T-helper 22 cell (primary cell): ENCODE measurements at places on chromosomes 5 and 9.

DNA sequence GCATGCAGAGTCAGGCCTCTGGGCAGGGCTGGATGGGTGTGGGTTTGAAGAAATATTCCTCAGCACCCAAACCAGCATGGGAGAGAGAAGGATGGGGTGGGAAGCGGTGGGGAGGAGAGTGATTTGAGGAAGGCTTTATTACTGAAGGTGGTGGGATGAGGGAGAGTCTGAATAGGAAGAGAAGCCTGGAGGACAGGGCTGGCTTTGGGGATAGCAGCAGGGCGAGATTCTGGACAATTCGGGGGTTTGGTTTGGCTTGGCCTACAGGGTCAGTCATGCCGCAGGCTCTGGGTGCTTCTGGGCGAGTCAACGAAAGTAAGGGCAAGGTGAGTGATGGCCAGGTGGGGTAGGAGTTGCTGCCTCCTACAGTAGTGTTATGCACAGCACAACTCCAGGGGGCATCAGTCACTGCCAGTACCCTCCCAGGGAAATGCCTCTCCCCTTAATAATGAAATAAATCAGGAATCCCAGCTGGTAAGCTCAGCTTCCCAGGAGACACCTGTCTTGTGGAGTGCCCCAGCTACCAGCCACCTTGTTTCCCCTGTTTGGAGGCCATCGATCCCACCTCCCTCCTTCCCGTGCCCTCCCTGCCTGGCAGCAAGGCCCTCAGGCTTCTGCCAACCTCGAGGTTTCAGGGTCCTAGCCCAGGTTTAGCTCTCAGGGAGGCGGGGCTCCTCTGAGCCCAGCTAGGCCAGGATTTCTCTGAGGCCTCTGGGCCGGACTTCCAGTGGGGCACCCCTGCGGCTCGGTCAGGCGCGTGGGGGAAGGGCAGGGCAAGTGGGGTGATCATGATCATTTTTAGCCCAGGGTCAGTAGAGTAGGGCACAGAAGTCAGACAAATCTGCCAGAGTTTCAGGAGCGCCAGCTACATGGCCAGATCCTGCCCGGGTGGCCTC is 741 bp upstream of the NKX2-5 start:
- no peak for DNase-seq

GRCh38 chr9:5393497-5393896 is 44.2 kb downstream of the PLGRKT start:
- DNase-seq, result no peak

DNA sequence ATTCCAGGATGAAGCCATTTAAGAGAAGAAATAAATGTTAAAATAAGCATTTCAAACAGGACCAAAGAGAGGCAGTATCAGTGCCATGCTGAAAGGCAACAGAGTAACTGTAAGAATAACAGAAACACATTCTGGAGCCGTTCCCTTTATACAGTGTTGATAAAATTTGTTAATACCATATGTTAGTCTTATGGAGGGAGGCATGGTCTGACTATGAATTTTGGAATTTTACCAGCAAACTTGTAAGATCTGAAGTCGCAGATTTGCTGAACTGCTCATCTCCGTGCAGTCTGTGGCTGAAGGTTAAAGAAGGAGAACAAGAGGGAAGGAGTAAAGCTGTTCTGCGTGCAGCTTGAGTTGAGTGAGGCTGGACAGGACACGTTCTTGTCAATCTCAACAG is 508.4 kb downstream of the NFIB start:
- no peak for DNase-seq

DNA sequence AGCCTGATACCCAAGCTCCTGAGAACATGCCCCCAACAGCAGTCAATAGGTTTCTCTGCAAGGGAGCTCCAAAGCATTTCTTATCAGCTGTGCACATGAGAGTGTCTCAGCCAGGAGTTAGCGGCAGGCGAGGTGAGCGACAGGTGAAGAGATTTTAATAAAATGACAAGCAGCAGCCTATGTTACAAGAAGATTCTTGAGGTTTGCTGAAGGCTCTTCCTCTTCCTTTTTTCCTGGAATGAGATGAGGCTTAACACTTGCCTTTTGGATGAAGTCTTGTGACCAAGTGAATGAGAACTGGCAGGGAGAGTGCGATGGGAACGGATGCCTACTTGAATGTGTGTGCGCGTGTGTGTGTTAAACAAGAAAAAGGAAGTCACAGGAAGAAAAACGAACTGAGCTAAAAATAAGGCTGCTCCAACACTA is 76.1 kb downstream of the SHB start:
- no peak for DNase-seq

DNA sequence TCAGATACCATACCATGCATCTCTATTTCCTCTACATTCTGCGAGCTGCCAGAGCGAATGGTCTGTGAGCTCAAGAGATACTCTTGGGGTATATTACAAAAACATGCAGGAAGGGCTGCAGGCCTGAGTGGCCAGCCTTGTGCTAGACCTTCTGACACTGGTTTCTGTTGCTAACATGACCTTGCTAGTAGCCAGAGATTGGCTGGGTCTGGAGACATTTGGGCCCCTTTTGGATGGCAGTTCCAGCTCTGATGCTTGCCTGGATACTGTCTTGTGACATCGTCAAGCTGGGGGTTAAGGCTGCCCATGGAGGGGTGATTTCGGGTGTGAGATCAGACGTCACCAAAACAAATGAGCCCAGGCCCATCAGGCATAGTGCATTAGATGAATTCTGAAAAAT is 56.1 kb upstream of the FSTL4 start:
- no peak for DNase-seq

DNA sequence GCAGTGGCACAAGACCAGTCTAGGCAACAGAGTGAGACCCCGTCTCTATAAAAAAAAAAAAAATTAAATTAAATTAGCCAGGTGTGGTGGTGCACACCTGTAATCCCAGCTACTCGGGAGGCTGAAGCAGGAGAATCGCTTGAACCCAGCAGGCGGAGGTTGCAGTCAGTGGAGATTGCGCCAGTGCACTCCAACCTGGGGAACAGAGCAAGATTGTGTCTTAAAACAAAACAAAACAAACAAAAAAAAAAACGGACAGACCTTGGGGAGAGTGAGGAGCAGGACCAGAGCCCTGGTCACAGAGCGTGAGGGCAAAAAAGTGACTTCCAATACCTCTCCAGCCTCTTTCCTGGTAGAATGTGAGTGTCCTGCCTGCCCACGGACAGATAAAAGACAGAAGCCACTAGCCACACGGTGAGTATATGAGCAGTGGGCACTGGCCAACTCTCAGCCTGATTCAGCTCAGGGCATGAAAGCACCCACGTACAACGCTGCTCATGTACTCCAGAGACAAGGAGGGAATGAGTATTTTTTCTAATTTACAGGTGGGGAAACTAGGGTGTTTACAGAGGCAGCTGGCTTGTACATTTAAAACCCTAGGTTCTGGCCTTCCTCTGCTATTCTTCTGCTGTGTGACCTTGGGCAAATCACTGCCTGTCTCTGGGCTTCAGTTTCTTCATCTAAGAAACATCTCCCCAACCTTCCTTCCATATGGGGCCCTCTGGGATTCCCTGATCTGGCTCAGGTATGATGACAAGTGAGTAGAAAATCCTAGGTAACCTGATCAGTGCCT is 1.8 kb downstream of the OLFML2A start:
- no peak for DNase-seq

GRCh38 chr5:152584103-152584502 is 179.0 kb upstream of the NMUR2 start:
- no peak for DNase-seq

GRCh38 chr5:143509758-143510221 is 106.3 kb upstream of the NR3C1 start:
- no peak for DNase-seq

DNA sequence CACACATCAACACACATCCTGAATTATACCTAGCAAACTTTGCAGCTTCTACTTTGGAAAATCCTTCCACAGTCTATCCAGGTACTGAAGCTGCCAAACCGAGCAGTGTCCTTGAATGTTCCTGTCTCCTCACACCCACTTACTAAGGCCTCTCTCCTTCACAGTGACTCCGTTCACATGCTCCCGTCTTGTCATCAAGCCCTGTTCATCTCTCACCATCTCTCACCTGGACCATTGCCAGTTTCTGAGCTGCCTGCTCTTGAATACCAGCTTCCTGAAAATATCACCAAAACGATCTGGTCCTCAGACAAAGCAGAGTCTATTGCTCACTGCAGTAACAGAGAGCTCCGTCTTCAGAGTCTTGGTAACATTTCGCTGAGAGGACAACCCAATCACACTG is 57.4 kb downstream of the GCNT1 start:
- no peak for DNase-seq

GRCh38 chr5:27158775-27159174 is 120.4 kb upstream of the CDH9 start:
- DNase-seq, result no peak

- DNase-seq, result no peak
Observed at GRCh38 chr9:96015876-96016686, 140.6 kb downstream of the ERCC6L2 start.

DNA sequence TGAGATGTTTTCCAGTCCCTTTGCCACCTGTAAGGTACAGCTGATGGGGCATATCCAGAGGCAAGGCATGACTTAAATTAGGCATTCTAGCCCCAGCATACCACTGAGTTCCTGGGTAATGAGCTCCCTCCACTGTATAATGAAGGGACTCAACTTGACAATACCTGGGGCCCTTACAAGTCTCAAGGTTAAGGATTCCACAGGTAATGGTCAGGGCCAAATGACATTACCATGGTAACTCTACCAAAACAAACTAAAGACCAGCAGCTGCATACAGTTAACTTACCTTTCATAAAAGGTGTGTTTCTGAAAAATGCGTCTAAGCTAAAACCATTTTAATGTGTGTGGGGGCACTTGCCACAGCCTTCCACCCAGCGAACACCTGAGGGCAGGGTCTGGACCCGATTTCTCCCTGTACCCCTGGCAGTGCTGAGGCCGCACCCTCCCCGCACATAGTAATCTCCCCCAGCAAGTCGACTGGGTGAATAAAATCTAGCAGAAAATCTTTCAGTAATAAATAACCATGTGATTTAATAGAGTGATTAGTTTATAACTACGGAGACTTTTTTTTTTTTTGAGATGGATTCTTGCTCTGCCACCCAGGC is 24.2 kb downstream of the CCDC69 start:
- DNase-seq, result no peak

GRCh38 chr9:13213337-13213736 is 66.2 kb downstream of the MPDZ start:
- DNase-seq, result no peak

- DNase-seq, result no peak
Observed at GRCh38 chr5:13328316-13328715, 616.2 kb downstream of the DNAH5 start.

DNA sequence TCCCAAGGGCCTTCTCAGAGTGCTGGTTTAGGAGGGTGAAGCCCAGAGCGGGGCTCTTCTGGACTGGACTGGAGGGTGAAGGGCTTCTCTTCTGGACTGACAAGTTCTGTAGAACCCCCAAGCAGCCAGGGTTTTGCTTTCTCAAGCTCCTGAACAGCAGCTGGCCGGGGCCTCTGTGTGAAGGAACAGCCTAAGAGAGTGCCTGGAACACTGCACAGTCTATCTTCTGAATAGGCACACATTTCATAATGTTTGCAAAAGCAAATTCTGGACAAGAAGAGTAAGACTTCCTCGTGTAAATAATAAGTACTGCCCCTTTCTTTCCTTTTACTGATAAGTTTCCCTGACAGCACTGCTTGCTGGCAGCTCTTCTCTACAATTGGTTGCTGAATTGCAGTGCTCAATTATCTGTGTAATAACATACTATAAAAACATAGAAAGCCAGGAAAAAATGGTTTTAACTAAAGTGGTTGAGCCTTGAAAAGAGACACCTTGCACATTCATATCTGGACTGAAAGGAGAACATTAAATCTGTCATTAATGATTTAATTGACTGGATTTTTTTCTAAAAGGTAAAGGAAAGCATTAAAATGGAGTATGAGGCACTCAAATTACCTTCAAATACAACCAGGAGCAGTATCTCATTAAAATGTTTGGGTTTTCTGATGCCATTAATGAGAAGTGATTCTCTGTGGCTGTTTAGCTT is 20.5 kb downstream of the MAST4 start:
- no peak for DNase-seq

DNA sequence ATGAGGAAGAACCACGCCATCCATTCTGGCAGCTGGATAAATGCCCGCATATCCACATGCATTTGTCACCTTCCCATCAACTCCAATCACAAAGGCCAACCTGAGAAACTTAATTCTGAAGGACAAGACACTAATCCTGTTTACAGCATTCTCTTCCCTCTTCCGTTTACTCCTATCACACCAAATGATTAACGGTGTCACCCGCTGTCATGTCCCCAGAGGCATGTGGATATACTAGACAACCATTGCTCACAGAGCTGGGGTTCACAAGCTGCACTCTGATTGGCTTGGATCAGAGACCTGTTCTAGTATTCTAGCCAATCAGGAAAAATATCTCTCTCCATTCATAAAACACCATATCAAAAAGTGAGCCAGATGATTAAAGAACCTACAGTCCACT is 3.6 kb downstream of the MACROH2A1 start:
- no peak for DNase-seq

DNA sequence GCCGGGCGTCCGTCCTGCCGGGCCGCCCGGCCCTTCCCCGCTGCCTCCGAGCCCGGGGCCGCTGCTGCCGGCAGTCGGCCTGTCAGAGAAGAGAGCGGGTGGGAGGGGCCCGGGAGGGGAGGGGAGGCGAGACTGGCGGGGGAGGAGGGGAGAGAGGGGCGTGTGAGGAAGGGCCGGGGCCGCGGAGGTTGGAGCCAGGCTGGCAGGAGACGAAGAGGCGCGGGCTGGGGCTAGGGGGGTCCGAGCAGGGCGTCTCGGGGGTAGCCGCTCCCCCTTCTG is 570 bp downstream of the CREBRF start:
- DNase-seq, result no peak

DNA sequence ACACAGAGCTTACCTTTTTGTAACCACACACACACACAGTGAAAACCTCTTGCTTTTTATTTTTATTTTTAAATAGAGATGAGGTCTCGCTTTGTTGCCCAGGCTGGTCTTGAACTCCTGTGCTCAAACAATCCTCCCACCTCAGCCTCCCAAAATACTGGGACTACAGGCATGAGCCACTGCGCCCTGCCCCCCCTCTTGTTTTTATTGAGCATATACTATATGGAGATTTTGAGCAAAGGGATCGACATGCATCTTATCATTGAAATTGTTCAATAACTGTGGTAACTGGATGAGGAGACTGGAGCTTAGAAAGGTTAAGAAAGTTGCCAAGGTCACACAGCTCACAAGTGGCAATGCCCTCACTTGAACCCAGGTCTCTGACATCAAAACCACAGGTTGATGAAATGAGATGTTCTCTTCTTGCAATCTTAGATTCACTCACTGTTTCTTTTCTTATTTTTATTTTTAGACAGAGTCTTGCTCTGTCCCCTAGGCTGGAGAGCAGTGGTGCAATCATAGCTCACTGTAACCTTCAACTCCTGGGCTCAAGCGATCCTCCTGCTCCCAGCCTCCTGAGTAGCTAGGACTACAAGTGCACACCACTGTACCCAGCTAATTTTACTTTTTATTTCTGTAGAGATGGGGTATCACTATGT is 26.8 kb upstream of the STXBP1 start:
- no peak for DNase-seq

DNA sequence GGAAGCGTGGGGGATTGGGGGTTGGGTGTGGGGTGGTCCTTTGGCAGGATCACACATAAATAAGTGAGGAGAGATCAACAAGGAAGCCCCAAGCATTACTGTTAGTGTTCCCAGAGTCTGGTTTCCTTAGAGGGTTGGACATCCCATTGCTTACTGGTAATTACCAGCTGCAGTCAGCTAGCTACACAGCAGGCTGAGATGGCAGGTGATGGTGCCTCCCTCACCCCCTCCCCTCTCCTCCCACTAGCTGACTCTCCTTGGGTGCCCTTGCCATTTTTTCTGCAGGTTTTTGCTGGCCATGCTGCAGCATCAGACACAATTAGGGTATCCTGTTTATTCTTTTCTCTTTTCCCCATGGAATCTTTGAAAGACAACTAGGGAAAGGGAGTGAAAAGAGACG is 107.5 kb upstream of the TLR4 start:
- no peak for DNase-seq

GRCh38 chr5:113902917-113903660 is 389.6 kb downstream of the YTHDC2 start:
- no peak for DNase-seq
